ENCODE measurements at places on chromosomes 7 and 10.

- no peak for DNase-seq
These were observed 55.5 kb downstream of the CNTNAP2 start for GRCh38 chr7:146172112-146172511.

DNA sequence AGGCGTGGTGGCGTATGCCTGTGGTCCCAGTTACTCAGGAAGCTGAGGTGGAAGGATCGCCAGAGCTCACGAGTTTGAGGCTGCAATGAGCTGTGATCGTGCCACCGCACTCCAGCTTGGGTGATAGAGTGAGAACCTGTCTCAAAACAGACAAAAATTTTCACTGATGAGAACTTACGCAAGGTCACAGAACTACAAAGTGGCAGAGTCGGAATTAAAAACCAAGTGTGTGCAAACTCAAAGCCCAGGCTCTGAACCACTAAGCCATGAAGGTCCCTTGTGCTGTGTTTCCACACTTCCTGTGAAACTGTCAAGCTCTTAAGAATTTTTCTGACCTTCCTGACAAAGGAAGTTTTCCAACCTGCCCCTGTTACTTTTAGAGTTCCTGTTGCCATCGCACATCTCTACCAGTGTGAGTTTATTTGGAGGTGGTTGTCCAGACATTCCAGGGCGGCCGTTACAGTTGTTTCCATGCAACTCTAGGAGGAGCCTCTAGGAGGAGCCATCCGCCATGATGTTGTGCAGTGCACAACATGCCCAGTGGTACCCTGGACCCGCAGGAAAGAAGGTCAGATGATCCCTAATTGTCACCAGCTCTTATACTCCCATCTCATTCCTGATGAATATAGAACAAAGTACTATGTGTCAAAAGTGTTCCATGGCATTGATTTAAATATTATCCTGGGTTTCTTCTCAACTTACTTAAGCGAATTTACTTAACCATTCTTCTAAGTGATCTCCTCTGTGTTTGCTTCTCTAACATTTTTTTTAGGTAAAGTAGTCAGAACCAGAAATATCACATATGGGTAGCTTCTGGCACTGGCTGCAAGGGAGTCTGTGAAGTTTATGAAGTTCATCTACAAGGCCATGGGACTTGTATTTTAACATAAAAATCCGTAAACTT is 49.0 kb upstream of the LYZL1 start:
- no peak for DNase-seq

DNA sequence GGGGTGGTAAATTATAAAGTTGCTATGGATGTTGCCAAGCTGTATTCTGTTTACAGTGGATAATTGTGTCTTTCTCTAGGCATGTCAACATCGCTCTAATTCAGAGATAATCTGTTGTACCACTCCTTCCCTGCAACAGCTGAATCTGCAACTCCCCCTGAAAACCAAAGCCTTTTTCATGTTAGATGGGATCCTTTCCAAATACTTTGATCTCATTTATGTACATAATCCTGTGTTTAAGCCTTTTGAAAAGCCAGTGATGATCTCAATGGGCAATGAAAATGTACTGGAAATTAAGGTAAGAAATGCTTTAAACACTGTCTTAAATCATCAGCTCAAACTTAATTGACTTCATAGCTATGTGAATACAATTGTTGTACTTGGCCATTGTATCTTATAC is 91.0 kb downstream of the MET start:
- no peak for DNase-seq

- DNase-seq = no peak
These were observed 222.3 kb upstream of the TMEM229A start for GRCh38 chr7:124255041-124255655.

- no peak for DNase-seq
These were observed 208.7 kb upstream of the FAM3C start for GRCh38 chr7:121604627-121605316.

DNA sequence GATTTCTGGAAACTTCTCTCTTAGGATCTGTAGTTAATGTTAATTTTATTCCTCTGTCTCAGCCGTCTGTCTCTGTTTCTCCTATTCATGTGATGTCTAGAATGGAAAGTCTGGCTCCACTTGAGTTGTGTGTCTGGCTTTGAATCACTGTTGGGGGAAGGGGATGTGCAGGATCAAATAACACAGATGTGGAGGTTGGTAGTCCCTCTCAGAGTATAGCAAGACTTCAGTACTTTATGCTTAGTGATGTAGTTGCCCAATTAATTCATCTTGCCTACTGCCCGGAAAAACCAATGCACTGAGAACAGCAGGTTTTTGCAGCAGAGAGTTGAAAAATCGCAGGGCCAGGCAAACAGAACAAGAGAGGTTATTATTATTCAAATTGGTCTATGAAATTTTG is 79.2 kb downstream of the PHTF2 start:
- no peak for DNase-seq

GRCh38 chr10:50582766-50583762 is 40.7 kb downstream of the SGMS1 start:
- DNase-seq = no peak
